ENCODE measurements at places on chromosomes 4 and X.

DNA sequence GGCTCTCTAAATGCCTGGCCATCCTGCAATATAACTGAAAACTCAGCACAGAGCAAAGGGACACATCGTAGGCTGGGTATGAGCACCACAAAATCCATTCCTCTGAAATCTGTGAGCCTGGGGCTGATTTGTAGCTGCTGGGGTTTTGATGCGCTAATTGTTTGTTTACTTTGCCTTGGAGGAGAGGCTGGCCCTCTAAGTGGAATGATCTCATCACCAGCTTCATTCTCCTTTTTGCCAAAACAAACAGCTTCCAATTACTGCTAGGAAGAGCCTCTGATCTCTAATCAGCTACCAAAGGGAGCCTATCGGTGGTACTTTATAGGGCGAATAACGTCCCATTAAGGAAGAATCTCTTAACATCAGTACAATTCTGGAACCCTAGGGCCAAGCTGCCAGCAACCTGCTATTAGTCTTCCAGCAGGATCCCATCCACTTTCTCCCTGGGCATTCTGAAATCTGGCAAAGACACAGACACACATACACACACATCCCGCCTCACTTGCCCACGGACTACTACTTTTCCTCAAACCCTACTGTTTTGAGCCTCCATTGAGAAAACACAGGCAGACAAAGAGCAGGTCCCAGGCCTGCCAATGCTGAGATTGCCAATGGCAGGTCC, 5.8 kb downstream of the ANOS1 start:
- DNase-seq: peak; percentile 72

DNA sequence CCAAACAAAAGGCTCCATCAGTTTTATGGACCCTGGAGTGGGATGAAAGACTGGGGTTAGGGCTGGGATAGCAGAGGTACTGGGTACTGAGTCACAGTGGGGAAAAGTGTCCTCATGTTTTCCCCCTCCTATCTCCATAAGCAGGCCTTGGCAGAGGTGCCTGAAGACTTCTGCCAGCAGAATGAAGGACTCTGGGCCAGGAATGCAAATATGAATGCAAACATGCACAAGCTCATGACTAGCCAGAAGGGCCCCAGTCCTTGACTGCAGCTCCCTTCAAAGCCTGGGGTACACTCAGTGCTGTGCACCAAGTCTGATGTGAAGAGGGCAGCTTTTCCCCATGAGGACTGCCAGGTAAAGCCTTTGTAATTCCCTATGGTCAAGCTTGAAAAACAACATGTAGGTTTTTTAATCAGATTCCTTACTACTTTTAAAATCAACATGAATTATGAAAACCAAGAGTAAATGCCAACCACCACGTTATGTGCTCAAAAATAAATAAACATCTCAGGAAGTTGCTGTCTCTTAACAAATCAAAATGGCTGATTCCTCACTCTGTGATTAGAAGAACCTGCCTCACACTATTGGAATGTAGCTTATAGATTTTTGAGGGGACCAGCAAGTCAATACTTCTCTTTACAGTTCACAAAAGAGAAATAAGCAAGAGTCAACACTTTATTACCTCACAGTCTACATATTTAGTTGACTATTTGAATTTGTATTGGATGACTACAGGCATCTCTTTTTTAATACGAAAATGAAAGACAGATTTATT, 1512.0 kb downstream of the ARAP2 start:
- DNase-seq: peak; percentile 2

GRCh38 chrX:8005678-8006347, 78.6 kb upstream of the PNPLA4 start:
- no peak for DNase-seq

DNA sequence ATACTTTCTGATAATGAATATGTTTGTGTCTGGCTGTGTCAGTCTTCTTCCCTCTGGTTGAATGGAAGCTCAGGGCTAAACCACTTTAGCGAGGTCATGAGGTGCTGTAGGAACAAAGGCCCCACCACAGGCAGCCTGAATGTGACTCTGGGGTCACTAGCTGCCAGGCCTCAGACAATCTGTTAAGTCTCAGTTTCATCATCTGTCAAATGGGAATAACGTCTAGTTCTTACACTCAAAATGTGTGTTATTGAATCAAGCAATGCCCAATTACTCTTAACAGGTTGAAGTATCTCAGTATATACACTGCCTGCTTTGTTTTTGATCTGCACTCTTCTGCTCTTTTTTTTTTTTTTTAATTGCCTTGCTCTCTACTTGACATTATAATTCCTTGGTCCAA, 148.6 kb downstream of the STK32B start:
- no peak for DNase-seq

DNA sequence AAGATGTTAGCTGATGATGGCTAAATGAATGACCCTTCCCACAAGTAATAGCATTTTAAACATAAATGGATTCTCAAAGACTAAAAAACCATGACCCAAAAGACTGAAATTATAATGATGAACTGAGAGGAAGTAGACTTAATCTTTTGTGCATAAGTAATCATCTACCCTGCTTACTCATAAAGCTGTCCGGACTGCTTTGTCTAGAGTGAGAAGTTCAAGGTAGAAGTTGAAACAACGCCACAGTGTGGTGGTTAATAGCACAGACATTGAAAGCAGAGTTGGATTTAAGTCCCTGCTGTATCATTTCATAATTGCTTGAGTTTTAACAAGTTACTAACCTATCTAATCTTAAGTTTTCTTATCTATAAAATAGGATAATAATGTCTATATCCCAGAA, 346.6 kb downstream of the CENPC start:
- peak; percentile 62 for DNase-seq

DNA sequence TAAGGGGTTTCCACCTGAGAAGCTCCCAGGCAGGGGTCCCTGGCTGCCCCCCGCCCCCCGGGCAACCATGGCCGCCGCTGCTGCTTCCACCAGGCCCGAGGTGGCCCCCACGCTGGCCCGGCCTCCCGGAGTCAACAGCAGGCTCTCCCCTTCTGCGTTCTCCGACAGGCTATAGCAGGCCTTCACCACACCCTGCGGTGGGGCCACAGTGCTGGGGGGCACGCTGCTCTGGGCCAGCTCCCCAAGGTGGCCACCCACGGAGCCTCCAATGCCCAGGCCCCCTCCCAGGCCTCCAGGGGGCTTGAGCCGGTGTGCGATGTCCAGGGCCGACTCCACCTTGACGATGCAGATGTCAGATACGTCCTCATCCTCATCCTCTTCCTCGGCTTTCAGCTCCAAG, 72.5 kb downstream of the UBE2K start:
- DNase-seq: no peak

- DNase-seq: no peak
Observed at GRCh38 chrX:134780908-134781307, 122.6 kb upstream of the PLAC1 start.

DNA sequence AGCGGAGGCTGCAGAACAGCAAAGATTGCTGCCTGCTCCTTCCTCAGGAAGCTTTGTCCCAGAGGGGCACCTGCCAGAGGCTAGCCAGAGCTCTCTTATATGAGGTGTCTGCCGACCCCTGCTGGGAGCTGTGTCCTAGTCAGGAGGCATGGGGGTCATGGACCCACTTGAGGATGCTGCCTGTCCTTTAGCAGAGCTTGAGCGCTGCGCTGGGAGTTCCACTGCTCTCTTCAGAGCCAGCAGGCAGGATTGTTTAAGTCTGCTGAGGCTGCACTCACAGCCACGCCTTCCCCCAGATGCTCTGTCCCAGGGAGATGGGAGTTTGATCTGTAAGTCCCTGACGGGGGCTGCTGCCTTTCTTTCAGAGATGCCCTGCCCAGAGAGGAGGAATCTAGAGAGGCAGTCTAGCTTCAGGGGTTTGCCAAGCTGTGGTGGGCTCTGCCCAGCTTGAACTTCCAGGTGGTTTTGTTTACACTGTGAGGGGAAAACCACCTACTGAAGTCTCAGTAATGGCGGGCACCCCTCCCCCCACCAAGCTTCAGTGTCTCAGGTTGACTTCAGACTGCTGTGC, 10.9 kb downstream of the DCK start:
- no peak for DNase-seq

GRCh38 chr4:20337261-20337664, 85.6 kb downstream of the SLIT2 start:
- DNase-seq: peak; percentile 68

DNA sequence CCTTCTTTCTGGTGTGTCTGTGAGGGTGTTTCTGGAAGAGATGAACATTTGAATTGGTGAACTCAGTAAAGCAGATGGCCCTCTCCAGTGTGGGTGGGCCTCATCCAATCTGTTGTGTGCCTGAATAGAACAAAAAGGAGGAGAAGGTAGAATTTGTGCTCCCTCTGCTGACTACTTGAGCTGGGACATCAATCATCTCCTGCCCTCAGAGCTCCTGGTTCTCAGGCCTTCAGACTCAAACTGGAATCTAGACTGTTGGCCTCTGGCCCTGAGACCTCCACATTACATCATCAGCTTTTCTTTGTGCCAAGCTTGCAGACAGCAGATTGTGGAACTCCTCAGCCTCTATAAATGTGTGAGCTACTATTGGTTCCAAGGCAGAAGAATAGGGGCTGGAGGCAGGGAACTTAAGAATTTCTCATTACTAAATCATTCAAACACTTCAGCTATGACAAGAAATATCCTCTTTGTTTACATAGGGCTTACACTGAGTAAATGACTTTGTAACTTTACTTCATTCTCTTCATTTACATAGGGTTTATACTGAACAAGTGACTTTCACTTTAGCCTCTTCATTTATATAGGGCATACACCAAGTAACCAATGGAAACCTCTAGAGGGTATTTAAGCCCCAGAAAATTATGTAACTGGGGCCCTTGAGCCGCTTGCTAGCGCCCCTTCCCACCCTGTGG, 86.9 kb upstream of the NWD2 start:
- DNase-seq: no peak

DNA sequence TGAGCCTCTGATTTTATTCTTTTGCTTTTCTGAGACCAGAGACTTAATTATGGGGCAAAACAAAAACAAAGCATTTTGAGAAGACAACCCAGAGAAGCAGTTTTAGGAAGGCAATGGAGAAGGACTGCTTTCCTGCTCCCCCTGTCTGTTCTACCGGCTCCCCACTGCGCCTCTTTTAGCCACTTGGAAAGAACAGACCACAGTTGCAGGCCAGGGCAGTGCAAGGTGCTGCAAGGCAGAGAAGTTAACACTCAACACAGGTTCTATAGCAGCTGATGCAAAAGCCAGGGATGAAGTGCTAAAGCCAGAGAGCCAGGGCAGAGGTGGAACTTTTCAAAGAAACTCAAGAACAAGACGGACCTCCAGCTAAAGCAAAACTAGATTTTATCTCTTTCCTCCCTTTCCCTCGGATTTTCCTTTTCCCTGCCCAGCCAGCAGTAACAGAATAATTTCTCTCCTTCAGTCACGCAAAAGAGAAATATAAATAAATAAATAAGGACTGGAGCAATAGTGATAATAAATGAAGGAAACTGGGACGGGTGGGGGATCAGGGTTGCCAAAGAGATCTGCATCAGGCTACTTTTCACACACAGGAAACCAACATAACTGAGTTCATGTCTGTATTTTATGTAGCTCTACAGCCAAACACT, 10.4 kb downstream of the SH3RF1 start:
- DNase-seq: no peak
